Mesenchymal stem cell (in vitro differentiated cells and primary cell): ENCODE measurements at places on chromosomes 12 and 14.

- DNase-seq: no peak
Measured at GRCh38 chr12:46212108-46212982, 56.5 kb downstream of the SLC38A1 start.

- no peak for DNase-seq
Measured at GRCh38 chr12:104687823-104688573, 231.2 kb downstream of the CHST11 start.

GRCh38 chr12:27524839-27525753 is 1.1 kb downstream of the PPFIBP1 start:
- peak; percentile 72 for DNase-seq

GRCh38 chr12:127238107-127238506 is 1028.9 kb upstream of the TMEM132C start:
- DNase-seq: no peak

- no peak for DNase-seq
Measured at GRCh38 chr12:69141074-69141473, 98.3 kb upstream of the CPSF6 start.

- DNase-seq: no peak
Measured at GRCh38 chr12:50252977-50253602, 30.2 kb downstream of the LIMA1 start.

GRCh38 chr12:46674800-46675199 is 151.0 kb downstream of the SLC38A4 start:
- DNase-seq: no peak

- no peak for DNase-seq
Measured at GRCh38 chr14:81974543-81974942, 440.9 kb upstream of the SEL1L start.

DNA sequence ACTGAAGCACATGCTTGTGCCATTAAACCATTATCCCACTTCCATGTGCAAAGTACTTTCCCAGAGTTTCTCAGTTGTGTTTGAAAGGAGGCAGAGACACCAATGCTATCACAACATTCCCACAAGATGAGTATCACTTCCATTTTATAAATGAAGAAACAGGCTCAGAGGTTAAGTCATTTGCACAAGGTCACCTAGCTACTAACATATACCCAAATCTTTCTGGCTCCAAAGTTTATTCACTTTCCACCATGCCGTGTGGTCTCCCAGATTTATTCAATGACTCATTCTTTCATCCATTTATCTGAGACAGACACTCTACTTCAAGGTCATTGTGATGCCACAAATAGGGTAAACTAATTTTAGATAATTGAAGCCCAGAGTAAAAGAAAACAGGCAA is 9.4 kb downstream of the ART4 start:
- peak; percentile 64 for DNase-seq

- DNase-seq: no peak
Measured at GRCh38 chr14:92352158-92352985, 29.4 kb downstream of the SLC24A4 start.

GRCh38 chr12:66647034-66647691 is 31.7 kb downstream of the GRIP1 start:
- DNase-seq: peak; percentile 76

DNA sequence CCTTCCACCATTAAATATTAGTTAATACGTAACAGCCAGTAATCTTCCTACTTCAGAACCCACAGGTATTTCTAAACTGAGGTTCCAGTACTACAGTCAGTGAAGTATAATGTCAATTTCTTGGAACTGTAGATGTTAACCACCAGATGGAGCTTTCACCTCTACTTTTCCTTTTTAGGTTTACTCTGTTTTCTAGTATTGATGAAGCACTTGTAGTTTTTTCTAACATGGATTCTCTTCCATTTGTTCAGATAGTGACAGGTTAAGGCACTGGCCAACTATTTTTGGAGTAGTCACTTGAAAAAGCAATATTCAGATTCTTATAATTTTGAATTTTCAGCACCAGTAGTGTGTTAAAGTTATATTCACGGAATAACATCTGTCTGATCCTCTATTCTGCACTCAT is 4.6 kb upstream of the SEC23A start:
- peak; percentile 61 for DNase-seq

DNA sequence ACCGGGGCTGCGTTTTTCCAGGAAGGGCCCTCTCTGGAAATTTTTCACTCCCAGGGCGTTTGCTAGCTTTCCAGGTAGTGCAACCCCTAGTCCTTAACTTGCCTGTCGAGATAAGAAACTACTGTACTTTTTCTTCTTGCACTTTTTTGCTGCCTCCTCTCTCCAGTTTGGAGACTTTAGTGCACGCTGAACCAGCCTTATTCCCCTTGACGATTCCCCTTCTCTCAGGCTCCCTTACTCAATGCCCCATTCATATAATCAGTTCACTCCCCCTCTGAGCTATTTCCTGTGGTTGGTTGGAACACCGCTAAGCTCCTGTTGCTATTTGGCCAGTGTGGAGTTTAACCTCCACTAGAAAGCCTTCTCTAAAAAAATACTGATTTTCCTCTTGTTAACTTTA is 682 bp downstream of the CREBL2 start:
- peak; percentile 79 for DNase-seq

DNA sequence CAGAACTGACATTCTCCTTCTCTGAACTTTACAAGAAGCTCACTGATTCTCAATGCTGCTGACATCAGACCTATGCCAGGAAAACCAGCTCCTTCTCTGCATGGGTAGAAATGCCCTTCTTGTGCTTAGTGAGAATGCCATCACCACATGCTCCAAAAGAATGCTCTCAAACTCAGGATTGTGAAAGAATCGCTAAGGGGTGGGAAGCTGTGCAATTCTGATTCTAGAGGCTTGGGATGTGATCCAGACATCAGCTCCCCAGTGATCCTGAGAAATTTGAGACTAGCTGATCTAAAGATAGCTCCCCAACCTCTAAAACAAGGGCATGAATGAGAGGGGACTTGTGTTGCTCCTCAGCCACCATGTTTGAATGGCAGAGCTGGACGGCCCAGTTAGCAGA is 113.2 kb downstream of the DPF3 start:
- peak; percentile 45 for DNase-seq

DNA sequence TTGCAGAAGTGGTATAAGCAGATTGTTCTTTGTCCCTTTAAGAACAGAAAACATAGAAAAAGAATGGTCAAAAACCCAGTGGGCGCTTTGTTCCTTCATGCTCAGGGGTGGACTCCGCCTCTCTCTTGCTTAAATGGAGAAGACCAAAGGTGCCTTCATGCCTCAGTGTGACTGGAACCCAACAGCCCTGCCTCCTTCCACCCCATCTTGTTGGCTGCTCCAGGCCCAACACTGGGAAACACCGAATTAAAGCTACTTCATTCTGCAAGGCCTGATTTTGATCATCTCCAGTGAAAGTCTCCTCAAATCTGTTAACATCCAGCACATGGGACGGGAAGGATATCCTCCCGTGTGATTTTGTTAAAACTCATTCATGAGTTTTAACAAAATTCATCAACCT is 103.7 kb downstream of the BCL11B start:
- DNase-seq: no peak

DNA sequence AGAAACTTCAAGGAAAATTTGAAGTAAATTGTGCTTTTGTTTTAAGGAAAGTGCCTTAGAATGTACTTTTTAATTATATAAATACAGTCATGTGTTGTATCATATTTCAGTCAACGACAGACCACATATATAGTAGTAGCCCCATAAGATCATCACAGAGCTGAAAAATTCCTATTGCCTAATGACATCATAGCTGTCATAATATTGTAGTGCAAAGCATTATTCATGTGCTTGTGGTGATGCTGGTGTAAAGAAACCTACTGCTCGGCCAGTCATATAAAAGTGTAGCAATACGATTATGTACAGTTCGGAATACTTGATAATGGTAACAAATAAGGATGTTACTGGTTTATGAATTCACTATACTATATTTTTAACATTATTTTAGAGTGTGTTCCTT is 198.9 kb upstream of the SLC16A7 start:
- DNase-seq: peak; percentile 1

GRCh38 chr14:53316504-53316903 is 163.4 kb upstream of the DDHD1 start:
- DNase-seq: no peak

DNA sequence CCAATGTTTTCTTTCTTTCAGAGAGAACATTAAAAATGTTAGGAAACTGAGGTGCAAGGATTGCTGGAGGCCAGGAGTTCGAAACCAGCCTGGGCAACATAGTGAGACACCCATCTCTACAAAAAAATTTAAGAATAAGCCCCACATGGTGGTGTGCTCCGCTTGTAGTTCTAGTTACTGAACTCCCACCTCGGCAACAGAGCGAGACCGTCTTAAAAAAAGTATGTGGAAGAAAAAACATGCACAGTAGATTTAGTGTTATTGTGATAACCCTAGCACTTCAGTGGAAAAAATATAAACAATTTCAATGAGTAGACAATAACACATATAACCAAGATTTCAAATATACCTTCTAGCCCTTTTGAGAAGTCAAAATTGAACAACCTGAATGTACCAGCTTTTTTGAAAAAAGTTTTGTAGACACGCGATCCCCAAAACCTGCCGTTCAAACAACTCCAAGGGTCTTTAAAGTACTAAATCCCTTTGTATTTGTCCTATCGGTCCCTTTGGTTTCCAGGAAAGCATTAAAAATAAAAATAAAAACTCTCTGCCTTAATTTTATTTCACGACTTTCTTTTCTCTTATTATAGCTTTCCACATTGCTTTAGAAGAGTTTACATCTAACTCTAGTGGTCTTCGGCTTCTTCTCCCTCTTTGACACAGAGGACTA is 1.0 kb upstream of the ANO6 start:
- peak; percentile 33 for DNase-seq

- DNase-seq: peak; percentile 83
Measured at GRCh38 chr14:90454041-90455000, 57.5 kb downstream of the CALM1 start.

DNA sequence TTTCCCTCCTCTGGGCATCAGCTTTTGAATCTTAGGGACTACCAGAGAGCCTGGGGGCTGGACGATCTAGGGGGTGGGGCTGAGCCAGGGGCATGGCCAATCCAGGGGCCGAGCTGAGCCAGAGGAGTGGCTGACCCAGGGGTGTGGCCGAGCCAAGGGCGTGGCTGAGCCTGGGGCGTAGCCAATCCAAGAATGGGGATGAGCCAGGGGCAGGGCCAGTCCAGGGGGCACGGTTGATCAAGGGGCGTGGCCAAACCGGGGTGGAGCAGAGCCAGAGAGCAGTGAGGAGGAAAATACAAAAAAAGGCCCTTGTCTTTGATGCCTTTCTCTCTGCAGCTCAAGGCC is 219.3 kb upstream of the NOS1 start:
- no peak for DNase-seq

DNA sequence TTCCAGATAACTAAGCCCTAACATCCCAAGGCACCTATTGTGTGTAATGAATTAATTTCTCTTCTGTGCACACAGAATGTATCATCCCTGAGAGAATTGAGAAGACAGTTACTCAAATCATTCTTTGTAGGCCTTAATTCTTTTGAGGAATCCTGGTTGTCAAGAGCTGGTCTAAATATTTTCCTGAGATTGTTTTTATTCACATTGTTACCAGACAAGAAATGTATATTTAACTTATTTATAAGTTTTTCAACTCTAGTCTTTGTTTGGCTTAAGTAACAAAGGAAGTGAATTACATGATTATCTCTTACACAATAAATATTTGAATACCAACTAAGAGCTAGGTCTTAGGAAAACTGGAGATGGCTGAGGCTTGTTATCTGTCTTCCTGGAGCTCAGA is 169.4 kb downstream of the DACT1 start:
- DNase-seq: peak; percentile 30

DNA sequence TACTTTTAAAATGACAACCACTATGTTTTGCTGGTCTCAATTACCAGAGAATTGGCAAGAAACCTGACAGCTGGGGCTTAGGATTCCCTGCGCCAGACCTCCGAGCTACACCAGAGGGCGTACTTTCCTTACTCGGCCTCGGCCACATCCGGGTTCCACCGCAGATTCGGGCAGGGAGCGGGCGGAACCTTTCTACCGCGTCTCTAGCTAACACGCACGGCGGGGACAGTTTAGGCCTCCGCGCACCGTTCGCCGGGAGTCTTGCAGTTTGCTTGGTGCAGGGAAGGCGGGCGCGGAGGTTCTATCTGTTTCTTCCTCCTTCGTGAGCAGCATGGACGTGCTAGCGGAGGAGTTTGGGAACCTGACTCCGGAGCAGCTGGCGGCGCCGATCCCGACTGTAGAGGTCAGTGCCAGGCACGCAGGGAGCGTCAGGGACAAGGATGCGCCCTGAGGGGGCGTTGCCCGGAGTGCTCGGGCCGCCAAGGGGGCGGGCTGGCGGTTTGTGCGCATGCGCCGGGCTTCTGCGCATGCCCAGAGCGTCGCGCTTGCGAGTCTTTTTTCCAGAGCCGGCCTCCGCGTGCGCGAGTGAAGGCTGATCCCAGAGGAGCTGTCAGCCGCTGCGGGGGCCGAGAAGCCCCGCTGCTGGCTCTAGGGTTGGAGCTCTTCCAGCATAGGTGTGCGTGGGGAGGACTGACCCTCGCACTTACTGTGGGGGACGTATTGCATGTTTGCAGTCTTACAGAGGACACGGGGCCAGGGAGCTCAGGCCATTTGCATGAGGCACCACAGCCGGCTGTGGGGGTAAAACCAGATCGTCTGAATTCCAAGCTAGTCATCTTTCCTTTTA is at the start of gene POLR3B:
TSS of gene POLR3B (plus strand) at position 200 of the 847 bp plus-strand sequence. CDS start at position 332, 132 bp downstream.
- DNase-seq: peak; percentile 95

GRCh38 chr14:47863441-47863840 is 188.0 kb upstream of the MDGA2 start:
- no peak for DNase-seq
